Caki2 (cell line): ENCODE measurements at places on chromosomes 3 and 15.

DNA sequence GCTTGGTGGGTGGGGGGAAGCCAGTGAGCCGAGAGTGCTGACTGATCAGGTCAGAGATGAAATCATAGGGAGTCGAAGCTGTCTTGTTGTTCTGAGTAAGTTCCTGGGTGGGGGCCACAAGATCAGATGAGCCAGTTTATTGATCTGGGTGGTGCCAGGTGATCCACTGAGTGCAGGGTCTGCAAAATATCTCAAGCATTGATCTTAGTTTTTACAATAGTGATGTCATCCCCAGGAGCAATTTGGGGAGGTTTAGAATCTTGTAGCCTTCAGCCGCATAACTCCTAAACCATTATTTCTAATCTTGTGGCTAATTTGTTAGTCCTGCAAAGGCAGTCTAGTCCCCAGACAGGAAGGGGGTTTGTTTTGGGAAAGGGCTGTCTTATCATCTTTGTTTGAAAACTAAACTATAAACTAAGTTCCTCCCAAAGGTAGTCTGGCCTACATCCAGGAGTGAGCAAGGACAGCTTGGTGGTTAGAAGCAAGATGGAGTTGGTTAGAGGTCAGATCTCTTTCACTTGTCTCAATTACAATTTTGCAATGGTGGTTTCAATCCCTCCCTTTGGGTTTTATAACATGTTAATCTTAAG lies 18.7 kb upstream of the MTMR14 start:
- no peak for DNase-seq

GRCh38 chr3:20924646-20925385 lies 738.8 kb upstream of the SGO1 start:
- no peak for DNase-seq

DNA sequence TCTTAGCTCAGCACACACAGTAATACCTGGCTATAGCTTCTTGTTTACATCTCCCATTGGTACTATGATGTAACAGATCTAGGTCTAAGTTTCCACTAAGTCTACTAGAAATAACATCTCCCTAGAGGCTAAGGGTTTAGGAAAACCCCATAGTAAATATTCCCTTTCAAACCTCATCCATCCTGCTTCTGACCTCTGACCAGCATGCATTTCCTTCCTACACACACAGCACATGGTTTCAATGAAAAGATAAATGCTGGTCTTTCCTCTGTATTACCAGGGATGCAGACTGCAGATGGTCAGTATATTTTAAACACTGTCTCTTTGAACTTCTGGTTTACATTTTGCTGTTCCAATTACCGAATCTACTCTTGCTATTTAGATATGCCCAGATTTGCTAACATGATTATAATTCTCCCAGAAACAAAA lies 96.6 kb downstream of the EFL1 start:
- DNase-seq = no peak

DNA sequence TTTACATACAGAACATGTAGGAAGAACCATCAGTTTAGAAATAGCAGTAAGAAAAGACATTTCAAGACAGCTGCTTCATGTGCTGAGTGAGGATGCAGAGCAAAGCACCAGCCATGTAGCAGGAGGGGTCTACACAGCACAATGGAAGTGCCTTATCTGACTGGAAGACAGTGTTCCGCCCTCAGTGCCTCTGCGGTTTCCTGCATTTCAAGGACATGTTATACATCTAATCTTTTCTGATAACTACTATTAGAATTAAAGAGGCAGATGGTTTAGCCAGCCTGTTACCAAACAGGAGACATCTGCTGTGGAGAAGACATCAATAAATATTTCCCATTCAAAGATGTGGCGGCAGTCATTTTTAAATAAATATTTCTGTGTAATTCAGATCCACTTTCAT lies 10.6 kb downstream of the LSG1 start:
- DNase-seq = no peak

GRCh38 chr3:149703466-149703865 lies 45.6 kb upstream of the WWTR1 start:
- no peak for DNase-seq

- DNase-seq = peak; percentile 98
Observed at GRCh38 chr15:78988361-78988911, 43.6 kb upstream of the CTSH start.

GRCh38 chr3:153399636-153400035 lies 237.6 kb downstream of the RAP2B start:
- DNase-seq = no peak

DNA sequence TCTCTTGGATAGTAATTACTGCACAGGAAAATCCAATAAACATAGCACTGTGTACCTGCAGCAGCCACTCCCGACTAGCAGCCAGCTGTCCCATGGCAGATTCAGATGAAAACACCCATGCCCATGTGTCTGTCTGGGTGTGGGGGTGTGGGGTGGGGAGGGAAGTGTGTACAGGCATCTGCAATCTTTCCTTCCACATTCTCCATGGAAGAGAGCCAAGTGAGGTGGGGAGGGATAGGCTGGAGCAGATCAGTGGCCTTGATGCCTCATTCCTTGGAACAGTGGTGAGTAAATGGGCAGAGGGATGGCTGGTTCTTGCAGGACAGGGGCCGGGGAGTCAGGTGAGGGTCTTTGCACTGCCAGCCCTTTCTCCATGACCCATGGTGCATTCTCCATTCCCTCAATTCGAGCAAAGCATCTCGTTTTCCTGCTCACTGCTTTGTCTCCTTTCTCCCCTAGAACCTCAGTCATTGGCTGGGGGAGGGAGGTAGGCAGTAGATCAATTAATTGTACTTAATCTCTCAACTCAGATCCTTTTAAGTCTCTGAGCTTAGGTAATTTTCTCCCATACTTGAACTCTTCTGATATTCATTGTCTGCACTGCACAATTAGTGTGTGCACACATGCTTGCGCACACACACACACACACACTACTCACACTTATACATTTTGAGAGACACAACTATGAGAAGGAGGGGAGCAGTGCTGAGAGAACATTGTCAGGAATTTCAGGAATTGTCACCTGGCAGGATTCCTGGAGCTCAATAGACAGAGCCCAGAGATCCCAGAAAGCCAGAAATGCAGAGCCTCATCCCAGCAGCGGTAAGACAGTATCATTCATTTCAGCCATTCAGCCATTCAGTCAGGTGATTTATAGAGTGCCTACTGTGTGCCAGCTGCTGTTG lies 31.9 kb downstream of the PDIA5 start:
- no peak for DNase-seq

GRCh38 chr15:26051761-26052675 lies 188.9 kb upstream of the ATP10A start:
- no peak for DNase-seq

GRCh38 chr15:26838742-26839460 lies 28.0 kb upstream of the GABRA5 start:
- peak; percentile 11 for DNase-seq

DNA sequence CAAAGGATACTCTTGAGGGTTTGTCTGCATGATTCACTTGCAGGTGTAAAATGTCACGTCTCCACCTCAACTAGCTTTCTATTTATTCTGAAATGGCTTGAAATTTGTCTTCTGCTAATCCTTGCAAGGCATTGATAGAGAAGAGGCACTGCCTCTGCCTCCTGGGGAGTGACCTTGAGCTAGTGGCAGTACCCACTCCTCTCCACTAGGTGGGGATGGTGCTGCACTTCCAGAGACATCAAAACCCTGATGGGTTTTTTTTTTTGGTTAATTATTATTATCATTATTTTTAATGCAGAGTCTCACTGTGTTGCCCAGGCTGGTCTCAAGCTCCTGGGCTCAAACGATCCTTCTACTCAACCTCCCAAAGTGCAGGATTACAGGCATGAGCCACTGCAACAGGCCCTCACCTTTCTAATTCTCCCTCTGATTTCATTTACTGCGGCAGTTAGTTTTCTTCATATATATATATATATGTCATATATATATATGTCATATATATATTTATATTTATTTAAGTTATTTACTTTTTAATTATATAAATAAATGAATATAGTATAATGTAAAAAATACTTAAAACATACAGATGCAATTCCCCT lies 117.6 kb upstream of the EIF1B start:
- peak; percentile 48 for DNase-seq
